Bladder microvascular endothelial cell (primary cell): ENCODE measurements at places on chromosomes 7 and 10. TPM values are rescaled to one million over a fixed set of nuclear protein-coding genes. Genes with fewer than 3 reads are reported as not detected.

Gene ELAPOR2
- 33.4 and 312 TPM in 2 replicates for total RNA-seq

Gene SLC12A9
- total RNA-seq, result 22.5 and 28.6 TPM in 2 replicates

Gene CYP17A1
- not detected in 2 replicates for total RNA-seq

Gene PRSS58
- total RNA-seq, result not detected in 2 replicates

Gene ATRNL1
- total RNA-seq, result 0.13 TPM in 1 of 2 replicates, not detected in the other

Gene AKR1D1
- total RNA-seq, result not detected in 2 replicates

Gene LBX1
- total RNA-seq, result not detected in 2 replicates

Gene SHLD2
- total RNA-seq, result 16.4 and 22.8 TPM in 2 replicates

Gene FIGNL1
- 21.6 and 33.4 TPM in 2 replicates for total RNA-seq

Gene SORBS1
- total RNA-seq, result 0.44 and 0.97 TPM in 2 replicates

Gene CLEC5A
- total RNA-seq, result not detected in 2 replicates

Gene NPY4R
- total RNA-seq, result not detected in 2 replicates

Gene AUTS2
- total RNA-seq, result 0.65 and 1.6 TPM in 2 replicates

Gene TMEM225B
- total RNA-seq, result not detected in 2 replicates

Gene KEL
- total RNA-seq, result under 0.01 TPM in 1 of 2 replicates, not detected in the other

Gene LRGUK
- total RNA-seq, result 0.06 and 0.16 TPM in 2 replicates

Gene WDR86
- total RNA-seq, result 0.16 TPM in 1 of 2 replicates, not detected in the other

Gene POT1
- total RNA-seq, result 20.2 and 52.0 TPM in 2 replicates

Gene MYO1G
- under 0.01 and 0.13 TPM in 2 replicates for total RNA-seq

Gene STAG3
- 0.25 and 0.32 TPM in 2 replicates for total RNA-seq

Gene LRRN3
- under 0.01 and 0.06 TPM in 2 replicates for total RNA-seq

Gene SORCS1
- total RNA-seq, result not detected in 2 replicates

Gene CHPF2
- 28.3 and 62.9 TPM in 2 replicates for total RNA-seq

Gene DHTKD1
- 18.3 and 22.4 TPM in 2 replicates for total RNA-seq

Gene PAX4
- not detected in 2 replicates for total RNA-seq

Gene TDRD1
- not detected in 2 replicates for total RNA-seq

Gene TLX1
- not detected in 2 replicates for total RNA-seq

Gene FXYD4
- not detected in 2 replicates for total RNA-seq

Gene GJD4
- not detected in 2 replicates for total RNA-seq

Gene DNAJB9
- total RNA-seq, result 20.4 and 24.9 TPM in 2 replicates

Gene SPDYE3
- total RNA-seq, result not detected in 2 replicates

Gene TRIM50
- total RNA-seq, result not detected in 2 replicates

Gene ZNF853
- total RNA-seq, result 0.16 and 1.9 TPM in 2 replicates

Gene ABCA13
- total RNA-seq, result under 0.01 TPM in 1 of 2 replicates, not detected in the other

Gene CTAGE8
- not detected in 2 replicates for total RNA-seq

Gene TRPV5
- not detected in 2 replicates for total RNA-seq

Gene SMKR1
- 0.16 and 0.38 TPM in 2 replicates for total RNA-seq

Gene ANKRD30A
- not detected in 2 replicates for total RNA-seq

Gene DDX56
- total RNA-seq, result 42.6 and 55.2 TPM in 2 replicates

Gene PGAM2
- not detected in 2 replicates for total RNA-seq

Gene CHST12
- total RNA-seq, result 3.7 and 12.8 TPM in 2 replicates

Gene CACNB2
- not detected in 2 replicates for total RNA-seq

Gene AZGP1
- not detected in 2 replicates for total RNA-seq
